ENCODE measurements at places on chromosomes 3 and 15. TPM values are rescaled to one million over a fixed set of nuclear protein-coding genes. Genes with fewer than 3 reads are reported as not detected.

GRCh38 chr3:9064251-9064650, 101.0 kb upstream of the RAD18 start:
- no peaks in the 10 kb centered on the region for H3K27me3 ChIP-seq
- H3K4me3 ChIP-seq, result no peak overlapping the region
- H3K4me1 ChIP-seq, result no peaks in the 10 kb centered on the region
- no peak overlapping the region for H3K27ac ChIP-seq

- no peak overlapping the region for H3K27ac ChIP-seq
- H3K27me3 ChIP-seq, result no peaks in the 10 kb centered on the region
- no peak overlapping the region for H3K4me3 ChIP-seq
- H3K4me1 ChIP-seq, result no peaks in the 10 kb centered on the region
Observed at GRCh38 chr3:100775669-100776068, 66.4 kb downstream of the TFG start.

GRCh38 chr3:20683910-20684309, 497.9 kb upstream of the SGO1 start:
- H3K27ac ChIP-seq, result no peak overlapping the region
- H3K4me3 ChIP-seq, result no peak overlapping the region
- H3K4me1 ChIP-seq, result no peaks in the 10 kb centered on the region
- H3K27me3 ChIP-seq, result no peaks in the 10 kb centered on the region

The TFRC gene
- 409 TPM for total RNA-seq

The CORO2B gene
- not detected for total RNA-seq
